ENCODE measurements at places on chromosomes 1 and 21.
A peak's percentile ranks its signal among the peaks of the same experiment; 100 is the strongest.

GRCh38 chr1:41537788-41538351 lies 53.4 kb upstream of the EDN2 start:
- no peak for DNase-seq

DNA sequence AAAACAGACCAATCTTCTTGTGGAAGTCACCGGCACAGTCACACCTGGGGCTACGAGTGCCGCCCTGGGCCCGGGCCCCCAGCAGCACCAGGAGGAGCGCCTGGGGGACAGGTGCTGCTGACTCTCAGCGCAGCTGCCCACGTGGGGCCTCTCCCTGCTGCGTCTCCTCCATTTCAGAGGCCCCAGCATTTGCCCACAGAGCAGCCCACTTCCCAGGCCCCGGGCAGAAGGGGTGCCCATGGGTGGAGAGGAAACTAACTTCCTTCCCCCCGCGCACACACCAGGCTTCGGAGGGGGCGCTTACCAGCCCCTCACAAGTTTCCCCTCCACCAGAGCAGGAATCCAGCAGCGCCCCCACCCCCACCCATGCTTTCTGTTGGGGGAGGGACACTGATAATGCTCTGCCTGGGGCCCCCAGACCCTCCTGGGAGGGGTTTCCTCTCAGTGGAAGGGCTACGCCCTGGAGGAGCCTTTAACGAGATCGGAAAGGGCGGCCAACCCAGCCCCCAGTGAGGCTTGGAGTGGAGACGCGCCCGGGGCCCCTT lies 440 bp downstream of the TNFRSF25 start:
- no peak for DNase-seq

DNA sequence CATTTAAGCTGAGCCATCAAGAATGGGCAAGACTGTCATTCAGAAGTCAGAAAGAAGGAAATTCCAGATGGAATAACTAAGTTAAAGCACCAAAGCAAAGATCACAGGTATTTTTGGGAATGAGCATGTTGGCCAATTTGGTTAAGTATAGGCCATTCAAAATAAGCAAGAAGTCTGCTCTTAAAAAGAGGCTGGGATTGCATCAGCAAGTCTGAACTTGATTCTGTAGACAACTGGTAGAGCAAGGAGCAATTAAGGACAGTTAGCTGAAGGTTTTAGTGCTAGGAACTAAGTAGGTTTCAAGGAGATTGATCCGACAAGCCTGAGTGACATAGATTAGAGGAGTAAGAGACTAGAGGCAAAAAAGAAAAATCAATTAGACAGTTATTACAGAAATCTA lies 8.4 kb downstream of the ANKRD45 start:
- DNase-seq: no peak

DNA sequence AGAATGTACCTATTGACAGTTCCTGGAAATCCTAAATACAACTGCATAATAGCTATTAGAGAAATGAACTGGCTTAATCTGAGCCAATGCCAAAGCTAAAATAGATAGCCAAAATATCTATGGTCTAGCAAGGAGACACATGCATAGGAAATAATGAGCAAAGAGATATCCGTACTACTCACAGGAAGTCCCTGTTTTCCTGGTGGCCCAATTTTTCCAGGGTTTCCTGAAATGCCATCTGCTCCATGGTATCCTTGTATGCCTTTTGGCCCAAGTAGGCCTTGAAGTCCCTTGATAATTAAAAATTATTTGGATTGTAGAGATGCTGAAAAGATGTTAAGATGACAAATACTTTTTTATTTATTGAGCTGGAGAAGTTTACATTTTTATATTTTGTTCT lies 108.4 kb upstream of the ZNHIT6 start:
- no peak for DNase-seq

DNA sequence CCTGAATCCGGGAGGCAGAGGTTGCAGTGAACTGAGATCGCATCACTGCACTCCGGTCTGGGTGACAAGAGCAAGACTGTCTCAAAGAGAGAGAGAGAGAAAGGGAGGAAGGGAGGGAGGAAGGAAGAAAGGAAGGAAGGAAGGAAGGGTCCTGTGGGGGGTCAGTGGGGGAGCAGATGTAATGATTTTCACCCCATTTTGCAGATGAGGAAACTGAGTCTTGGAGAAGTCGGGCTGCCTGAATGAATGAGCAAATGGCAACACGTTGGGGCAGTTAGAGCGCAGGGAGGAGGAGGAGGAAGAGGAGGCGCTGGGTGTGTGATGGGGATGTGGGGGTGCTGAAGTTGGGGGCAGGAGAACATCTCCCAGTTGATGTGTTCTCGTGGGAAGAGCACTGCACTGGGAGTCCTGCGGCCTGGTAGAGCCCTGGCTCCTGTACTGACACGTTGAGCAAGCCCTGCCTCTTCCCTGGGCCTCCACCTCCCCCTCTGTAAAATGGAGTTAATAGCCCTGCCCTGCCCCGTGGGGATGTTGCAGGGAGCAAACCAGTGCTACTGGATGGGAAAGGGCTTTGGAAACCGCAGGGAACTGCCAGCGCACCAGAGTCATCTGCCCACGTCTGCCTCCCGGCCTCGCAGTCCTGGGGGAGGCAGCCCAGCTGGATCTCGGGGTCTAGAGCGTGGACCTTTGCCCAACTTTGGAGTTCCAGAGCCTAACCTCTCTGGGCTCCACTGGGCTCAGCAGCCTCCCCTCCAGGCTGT lies 103.2 kb upstream of the CASZ1 start:
- DNase-seq: no peak

DNA sequence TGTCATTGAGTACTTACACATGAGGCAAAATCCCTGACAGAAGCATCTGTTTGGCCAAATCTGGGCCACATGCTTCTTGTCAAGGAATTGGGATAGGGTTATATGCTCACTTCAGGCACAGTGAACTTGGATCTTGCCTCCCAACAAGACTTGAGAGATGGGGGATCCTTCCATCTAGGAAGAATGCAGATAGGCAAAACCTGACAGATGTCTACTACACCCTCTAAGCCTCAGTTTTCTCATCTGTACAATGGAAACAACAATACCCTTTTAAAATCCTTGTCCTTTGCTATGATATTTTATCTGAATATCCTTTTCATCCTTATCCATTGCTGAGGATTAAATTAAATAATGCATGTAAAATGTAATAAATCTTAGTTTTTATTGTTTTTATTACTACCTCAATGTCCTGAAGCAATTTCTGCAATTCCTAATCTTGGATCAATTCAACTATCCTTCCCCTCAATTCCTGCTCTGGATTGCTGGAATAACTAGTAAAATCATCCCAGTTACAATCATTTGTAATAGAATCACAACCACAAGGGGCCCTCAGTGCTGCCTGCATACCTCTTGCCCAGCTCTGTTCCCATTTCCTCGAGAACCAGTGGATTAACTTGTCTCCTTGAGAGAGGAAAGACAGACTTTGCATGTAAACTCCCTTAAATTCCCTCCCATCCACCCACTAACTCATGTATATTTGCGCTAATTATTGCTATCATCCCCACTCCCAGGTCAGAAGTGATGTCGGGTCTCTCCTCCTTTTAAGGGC lies 8.1 kb upstream of the XPR1 start:
- DNase-seq: no peak

- DNase-seq: peak; percentile 73
Measured at GRCh38 chr21:46183910-46184624, at the start of gene SPATC1L. TSS of gene SPATC1L (minus strand) at chr21:46184459. CDS start at chr21:46182816, 1,643 bp downstream.

GRCh38 chr1:108669679-108670078 lies 8.8 kb upstream of the HENMT1 start:
- DNase-seq: no peak

DNA sequence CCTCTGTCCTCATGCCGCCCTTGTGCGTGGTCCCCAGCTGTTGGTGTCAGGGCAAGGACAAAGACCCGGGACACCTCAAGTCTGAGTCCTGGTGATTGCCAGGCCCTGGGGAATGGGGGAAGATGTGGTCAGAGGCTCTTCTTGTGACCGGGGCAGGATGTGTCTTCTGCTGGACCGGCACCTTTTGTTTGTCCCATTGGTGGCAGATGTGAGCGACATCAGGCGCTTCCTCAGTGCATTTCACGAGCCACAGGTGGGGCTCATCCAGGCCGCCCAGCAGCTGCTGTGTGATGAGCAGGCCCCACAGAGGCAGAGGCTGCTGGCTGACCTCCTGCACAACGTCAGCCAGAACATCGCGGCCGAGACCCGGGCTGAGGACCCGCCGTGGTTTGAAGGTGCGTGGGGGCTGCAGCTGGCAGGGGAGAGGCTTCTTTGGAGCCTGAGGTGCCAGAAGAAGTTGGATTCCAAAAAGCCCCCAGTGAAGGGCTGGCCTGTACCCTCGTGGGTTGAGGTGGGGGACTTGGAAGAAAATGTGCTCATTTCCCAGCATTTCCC lies 8.4 kb downstream of the DFFB start:
- DNase-seq: no peak

DNA sequence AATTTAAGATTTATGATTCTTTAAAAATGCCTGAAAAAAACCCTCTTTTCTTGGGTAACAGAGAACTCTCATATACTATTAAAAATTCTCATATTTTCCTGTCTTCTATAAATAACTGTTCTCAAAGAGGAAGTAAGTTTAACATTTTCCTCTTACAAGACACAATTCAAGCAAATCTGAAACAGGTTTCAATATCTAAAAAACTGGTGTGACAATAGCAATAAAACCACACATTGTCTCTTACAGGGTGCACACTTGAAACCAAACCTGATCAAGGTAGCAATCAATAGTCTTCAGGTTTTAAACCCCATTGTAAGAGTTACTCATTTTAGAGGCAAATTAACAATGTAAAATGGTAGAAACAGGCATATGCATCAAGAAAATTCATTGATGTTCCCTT lies 28.0 kb downstream of the FUBP1 start:
- DNase-seq: peak; percentile 67

DNA sequence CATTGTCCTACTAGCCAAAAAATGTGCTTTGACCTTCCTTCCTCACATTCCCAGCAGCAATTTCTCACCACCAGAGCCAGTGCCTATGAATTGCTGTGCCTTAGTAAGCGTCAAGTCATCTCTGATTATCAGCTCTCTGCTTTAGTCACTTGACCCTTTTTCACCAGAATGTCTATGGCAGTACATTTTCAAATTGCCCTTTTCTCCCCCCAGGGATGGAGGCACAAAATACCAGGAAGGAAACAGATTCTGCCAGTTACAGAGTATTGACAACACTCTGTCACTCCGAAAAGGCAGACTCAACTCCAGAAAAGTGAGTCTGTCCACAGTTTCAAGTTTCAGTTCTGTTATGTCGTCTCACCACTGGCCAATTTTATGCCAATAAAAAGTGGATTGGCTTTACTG lies 167.4 kb downstream of the TNFSF18 start:
- DNase-seq: peak; percentile 47

DNA sequence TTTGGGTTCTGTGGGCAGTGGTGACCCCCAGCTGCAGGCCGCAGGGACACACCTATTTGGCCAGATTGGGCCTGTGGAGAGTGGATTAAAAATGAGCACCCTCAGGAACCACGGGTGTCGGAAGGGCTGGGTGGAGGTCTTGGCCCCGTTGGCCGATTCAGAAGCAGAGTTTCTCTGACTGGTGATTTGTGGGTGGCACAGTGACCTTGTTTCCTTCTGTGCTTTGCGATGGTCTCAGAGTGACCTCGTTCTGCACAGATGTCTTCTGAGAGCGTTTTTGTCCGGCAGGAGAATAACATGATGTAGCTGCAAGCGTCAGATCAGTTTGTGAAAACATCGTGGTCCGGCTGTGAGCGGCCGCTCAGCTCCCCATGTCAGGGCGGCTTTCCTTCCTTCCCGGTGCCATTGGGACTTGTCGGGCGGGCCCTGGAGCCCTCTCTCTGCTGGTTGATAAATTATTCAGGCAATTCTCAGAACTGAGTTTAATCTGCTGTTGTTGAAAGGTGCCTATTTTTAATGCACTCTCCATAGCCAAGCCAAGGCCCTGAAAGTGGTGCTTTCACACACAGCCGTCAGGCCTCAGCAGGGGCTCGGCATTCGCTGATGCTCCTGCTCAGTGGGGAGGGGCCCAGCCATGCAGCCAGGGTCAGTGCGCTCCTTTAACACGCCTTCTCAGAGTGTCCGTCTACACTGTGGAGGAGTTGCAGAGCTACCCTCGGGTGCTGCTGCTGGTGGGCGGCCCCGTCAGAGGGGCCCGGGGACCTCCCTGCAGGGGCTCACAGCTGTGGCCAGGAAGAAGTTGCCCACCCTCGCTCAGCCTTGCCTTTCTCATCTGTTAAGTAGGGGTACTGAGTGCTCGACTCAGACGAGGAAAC lies 26.8 kb downstream of the TRPM2 start:
- no peak for DNase-seq

- DNase-seq: no peak
Measured at GRCh38 chr1:248013229-248013710, at the start of gene OR2L5. TSS of gene OR2L5 (plus strand) at chr1:248013660. CDS start at chr1:248021948, 8,288 bp downstream.

GRCh38 chr1:177723533-177723932 lies 246.3 kb downstream of the SEC16B start:
- no peak for DNase-seq

DNA sequence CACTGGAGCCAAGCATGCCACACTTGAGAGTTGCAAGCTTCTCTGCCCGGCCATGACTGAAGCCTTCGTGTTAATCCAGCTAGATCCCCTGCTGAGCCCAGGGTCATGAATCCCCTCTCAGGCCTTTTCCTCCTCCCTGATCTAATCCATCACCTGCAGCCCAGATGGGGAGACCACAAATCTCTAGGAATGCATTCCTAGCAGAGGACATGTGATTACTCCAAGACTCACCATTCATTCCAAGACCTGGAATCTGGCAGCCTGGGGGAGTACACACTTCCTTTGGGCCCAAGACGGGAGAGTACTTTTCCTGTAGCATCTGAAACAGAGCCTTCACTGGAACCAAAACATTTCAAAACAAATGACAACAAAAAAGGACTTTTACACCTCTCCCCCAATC lies 269.3 kb upstream of the NFIA start:
- DNase-seq: no peak

GRCh38 chr21:46203203-46203600 lies 18.9 kb upstream of the SPATC1L start:
- no peak for DNase-seq

DNA sequence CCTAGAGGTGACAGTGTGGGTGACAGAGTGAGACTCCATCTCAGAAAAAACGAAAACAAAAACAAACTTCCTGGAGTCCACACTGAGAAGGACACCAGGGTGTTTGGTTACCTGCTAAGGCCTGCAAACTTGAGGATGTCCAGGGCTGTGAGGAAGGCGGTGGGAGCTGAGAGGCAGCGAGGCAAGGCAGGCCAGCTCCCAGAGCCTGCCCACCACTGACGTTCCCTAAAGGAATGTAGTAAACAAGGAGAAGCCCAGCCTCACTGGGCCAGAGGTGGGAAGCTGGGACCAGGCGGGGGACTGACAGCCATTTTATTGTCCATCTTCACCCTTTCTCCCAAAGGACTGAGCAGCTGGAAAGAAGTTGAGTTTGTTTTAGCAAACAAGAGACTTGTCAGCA lies 24.1 kb downstream of the SHISA4 start:
- DNase-seq: no peak

GRCh38 chr1:156487862-156488261 lies 12.7 kb downstream of the MEF2D start:
- peak; percentile 45 for DNase-seq

DNA sequence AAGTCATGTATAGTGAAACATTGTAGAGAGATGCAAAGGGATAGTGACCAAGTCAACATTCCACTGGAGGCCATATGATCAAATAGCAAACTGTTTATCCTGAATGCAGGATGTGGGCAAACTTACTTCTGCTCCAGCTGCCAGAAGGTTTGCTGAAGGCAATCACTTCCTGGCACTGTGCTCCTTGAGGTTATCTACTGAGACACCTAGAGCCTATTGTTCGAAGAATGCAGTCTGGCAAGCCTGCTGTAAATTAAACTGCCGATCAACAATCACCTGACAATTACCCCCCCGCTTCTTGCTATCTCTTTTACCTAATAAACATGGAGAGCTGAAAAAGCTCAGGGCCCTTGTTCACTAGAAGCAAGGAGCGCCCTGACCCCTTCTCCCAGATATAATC lies 139.4 kb upstream of the B3GALT2 start:
- DNase-seq: no peak

Data from MM.1S (cell line).